NCI-H1048 (cell line): ENCODE measurements at places on chromosomes 12 and 14.

- DNase-seq, result no peak
Observed at GRCh38 chr12:54968181-54968730, 16.3 kb downstream of the TESPA1 start.

- DNase-seq, result no peak
Observed at GRCh38 chr12:127077262-127078045, 1189.5 kb upstream of the TMEM132C start.

GRCh38 chr14:90797919-90798318, 18.3 kb downstream of the TTC7B start:
- DNase-seq, result no peak

- no peak for DNase-seq
Observed at GRCh38 chr12:54294152-54294952, 6.5 kb downstream of the NFE2 start.

DNA sequence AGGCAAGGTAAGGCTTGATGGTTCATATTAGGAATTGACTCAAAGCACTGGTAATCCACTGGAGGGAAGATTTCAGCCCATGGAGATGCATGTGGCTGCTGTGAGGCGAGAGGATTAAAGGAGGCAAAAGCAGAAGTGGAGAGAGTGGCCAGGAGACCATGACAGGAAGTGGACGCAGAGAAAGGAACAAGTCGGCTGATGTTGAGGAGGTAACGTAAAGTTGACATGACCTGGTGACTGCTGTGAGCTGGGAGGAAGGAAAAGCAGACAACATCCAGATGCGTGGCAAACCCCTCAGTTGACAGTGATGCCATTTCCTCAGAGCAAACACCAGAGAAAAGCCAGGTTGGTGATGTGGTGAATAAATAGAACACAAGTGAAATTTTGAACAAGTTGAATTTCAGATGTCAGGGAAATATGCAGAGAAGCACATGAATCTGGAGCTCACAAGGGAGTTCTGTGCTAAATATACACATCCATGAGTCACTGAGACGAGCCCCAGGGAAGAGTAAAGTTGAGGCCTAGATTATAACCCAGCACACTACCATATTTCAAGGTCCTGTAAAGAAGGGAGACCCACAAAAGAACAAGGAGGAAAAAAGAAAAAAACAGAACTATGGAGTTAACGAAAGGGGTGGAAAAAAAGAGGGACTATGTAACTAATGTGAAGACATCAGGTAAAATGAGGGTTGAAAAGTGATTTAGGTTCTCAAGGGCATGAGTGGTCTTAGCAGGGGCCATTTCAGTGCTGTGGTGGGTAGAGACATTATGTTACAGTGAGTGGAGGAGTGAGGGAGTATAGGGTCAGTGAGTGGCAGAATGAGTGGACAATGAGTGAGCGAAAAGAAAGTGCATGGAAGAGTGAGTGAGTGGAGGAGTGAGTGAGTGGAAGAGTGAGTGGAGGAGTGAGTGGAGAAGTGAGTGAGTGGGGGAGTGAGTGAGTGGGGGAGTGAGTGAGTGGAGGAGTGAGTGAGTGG, 61.6 kb upstream of the GZMB start:
- no peak for DNase-seq

- no peak for DNase-seq
Observed at GRCh38 chr14:69484444-69485314, at the start of gene PLEKHD1. Gene PLEKHD1 (plus strand): TSS chr14:69484728. CDS start chr14:69484966, 238 bp downstream.

DNA sequence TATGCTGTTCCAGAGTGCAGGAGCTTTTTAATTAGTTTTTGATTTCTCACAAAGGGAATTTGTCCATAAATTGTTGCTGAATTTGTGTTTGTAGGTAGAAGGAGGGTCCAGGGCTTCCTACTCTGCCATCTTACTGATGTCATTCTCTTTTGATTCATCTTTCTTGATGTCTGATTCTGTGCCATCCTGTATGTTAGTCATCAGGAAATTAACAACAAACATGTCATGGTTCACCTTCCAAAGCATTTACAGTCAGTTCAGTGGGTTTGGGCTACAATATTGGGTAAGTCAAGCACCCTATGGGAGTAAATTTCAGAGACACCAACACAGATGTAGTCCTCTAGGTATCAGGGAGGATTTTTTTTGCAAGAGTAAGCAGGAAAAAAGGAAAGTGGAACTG, 135.2 kb upstream of the SLC38A2 start:
- DNase-seq, result no peak

DNA sequence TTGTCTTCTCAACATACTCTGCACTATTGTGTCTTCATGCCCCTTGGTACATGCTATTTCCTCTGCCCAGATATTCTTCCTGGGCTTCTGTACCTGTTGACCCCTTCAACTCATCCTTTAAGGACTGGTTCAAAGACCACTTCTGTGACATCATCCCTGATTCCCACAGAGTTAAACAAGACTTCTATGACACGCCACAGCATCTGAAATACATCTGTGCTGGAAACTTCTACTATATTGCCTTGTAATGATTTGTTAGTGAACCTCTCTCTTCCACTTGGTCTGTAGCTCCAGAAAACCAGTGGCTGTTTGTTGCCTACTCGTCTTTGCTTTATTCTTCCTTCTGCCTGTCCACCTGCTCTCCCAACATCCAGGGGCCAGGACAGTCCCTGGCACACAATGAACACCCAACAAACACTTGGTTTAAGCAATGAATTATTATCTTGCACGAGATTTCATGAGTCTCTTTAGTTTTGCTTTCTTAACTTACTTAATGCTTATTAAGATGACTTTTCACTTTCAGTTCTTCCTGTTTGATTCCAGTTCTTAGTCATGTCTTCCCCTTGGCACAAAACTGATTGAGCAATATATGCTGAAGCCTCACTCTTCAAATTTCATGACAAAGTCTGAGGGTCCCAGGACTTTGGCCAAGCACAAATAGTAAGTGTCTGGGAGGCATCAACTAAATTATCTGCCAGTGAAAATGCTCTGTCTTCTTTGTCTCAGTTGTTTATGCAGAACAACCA, 485.9 kb downstream of the APAF1 start:
- no peak for DNase-seq

DNA sequence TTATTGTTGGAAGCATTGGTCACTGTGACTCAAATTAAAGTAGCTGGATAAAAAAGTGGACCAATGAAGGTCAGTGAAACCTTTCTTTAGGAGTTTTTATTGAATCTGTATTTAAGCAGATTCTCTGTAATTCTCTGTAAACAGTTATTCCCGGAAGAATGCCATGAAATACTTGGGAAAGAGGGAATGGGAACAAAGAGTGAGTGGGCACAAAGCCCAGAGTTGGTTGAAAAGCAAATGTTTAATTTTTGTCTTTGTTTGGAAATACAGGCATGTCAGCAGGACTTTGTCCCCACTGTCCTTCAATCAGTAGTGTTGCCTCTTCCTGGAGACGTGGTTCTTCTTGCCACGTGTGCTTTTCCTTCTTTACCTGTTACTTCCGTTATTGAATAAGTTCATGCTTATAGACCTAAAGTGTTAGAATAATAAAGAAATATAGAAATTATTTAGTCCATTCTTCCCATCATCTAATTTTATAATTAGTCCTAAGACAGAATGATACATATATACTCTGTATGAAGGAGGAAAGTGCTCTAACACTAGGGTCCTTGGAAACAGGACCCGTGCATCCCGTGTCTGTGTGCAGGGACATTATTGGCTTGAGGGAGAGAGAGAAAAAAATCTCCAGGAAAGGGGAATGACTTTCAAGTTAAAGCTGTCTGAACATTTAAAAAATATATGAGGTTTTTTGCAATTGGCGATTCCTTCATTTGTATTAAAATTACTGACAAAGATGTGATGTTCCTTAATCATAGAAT, 2.0 kb upstream of the ANG start:
- DNase-seq, result no peak

DNA sequence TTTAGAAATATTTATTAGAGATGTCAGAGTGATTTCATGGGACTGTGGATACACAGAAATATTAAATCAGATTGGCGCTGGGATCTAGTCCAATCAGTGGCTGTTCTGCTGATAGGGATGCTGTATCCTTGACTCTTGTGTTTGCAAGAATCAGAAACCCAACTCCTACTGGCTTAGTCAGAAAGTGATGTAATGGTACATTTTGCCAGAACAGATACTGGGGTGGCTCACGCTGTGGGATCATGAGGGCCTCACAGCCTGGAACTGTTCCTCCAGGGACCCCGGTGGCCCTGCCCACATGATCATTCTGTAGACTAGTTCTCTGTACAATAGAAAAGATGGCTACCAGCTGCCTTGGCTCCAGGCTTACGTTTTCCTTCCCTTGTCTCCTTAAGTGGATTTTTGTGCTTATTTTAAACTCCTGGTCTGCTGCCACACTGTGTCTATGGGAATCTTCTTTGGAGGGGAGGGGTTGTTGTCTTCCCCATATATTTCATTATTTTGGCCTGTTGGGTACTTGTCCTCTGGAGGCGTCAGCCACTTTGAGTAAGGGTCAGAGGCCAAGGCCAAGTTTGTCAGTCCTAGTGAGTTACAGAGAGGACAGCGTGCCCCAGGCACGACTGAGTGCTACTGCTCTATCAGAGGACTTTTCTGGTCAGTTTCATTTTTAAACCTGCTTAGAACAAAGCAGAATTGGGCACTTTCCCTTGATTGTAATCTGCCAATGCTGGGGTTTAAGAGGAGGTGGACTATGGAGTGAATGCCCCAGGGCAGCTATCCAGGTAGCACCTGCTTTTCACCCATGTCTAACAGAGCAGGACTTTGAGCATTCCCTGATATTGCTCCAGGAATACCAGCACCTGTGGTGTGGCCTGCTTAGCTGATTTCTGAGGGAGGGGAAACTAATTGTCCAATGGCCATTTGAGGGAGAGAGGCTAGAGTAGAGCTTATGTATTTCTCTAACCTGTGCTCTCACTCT, 164.3 kb downstream of the SLC5A8 start:
- DNase-seq, result no peak

GRCh38 chr12:74614426-74614825, 76.8 kb downstream of the ATXN7L3B start:
- no peak for DNase-seq

- no peak for DNase-seq
Observed at GRCh38 chr14:88142997-88143396, 138.1 kb downstream of the GPR65 start.

- no peak for DNase-seq
Observed at GRCh38 chr12:108666401-108666881, 32.7 kb upstream of the SELPLG start.

- DNase-seq, result no peak
Observed at GRCh38 chr12:79367032-79367589, 323.7 kb downstream of the PAWR start.

- DNase-seq, result no peak
Observed at GRCh38 chr12:53267306-53267998, 647 bp upstream of the ESPL1 start.

GRCh38 chr12:32196250-32197198, 89.9 kb downstream of the BICD1 start:
- DNase-seq, result no peak

- no peak for DNase-seq
Observed at GRCh38 chr12:130791629-130792028, 47.4 kb downstream of the STX2 start.
